ENCODE measurements at places on chromosomes 2 and 18. TPM values are rescaled to one million over a fixed set of nuclear protein-coding genes. Genes with fewer than 3 reads are reported as not detected.

GRCh38 chr18:48801728-48802542 is 148.8 kb downstream of the SMAD7 start:
- no peak for DNase-seq

GRCh38 chr2:61707984-61708852 is 145.6 kb downstream of the FAM161A start:
- peak; percentile 5 for DNase-seq

The ZNF396 gene
- 13.2 TPM for total RNA-seq

DNA sequence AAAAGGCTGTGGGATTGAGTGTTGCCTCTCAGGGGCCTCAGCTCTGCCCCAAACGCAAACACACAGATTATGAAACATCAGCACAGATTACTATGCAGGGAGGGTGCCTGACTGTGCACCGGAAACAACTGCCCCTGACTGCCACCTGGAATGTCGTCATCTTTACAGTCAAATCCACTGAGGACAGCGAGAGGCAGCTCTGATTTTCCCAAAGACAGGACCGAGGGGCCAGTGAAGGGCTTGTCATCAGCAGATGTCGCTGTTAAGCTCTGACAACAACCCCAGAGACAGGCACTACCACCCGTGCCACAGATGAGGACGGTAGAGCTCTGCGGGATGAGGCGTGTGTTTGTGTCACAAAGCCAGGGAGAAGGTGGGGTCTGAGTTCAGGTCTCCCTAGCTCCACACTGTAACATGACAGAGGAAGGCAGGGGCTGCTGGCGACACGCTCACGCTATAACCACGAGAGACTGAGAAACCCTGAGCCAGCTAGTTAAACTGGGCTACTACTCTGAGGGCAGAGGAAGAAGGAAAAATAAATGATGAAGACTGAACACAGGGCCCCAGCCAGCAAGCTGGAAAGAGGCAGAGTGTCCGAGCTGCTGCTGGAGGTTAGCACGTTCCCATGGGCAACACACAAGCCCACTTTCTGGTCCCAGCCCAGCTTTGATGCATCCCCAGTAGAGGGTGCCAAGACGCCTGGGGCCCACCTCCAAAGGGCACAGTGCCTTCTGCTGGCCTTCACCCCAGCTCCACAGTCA is 47.0 kb downstream of the PARD6G start:
- DNase-seq: no peak

DNA sequence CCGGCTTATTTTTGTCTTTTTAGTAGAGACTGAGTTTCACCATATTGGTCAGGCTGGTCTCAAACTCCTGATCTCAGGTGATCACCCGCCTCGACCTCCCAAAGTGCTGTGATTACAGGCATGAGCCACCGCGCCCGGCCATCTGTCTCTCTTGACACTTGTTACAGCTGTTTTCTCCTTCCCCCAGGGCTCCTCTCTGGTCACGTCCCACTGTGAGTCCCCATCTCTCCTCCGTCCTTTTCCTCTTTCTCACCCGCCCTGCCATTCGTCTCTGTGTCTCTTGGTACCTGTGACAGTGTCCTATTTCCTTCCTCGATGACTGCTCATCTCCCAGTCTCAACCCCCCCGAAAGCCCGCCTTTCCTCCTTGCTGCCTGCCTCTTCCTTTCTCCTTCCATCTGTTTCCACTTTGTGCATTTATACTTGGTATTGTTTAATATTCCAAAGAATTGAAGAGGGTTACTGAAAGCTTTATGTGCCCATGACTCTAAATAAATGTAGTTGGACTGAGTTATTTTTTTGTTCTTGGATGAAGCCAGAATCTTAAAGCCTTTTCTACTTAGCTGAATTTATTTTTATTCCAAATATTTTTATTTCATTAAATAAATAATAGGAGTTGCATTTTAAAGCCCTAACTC is 241.5 kb downstream of the SH3RF3 start:
- no peak for DNase-seq

DNA sequence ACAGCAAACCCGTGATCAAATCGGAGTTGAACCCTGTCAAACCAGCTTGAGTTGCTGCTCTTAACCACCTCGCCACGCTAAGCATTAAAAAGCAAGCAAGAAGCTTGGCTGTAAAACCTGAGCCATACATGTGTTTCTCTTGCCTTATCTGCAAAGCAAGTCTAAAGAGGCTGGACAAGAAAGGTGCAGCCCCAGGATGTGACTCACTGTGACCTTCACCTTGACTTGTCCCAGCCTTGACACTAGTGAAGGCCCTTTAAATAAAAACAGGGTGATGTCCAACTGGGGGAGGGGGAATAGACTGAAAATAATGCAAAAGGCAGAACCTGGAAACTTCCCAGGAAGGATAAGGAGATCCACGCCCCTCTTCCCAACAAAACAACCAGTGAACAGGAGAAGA is 127.6 kb upstream of the NPAS2 start:
- DNase-seq: no peak

The WNT10A gene
- 3.6 TPM for total RNA-seq

GRCh38 chr2:99881901-99882591 is 260.3 kb downstream of the AFF3 start:
- DNase-seq: peak; percentile 91

GRCh38 chr2:18094277-18094676 is 215.8 kb downstream of the KCNS3 start:
- DNase-seq: peak; percentile 6

- no peak for DNase-seq
These were observed 41.0 kb upstream of the DOCK10 start for GRCh38 chr2:225083276-225083675.
